ENCODE measurements at places on chromosomes 2 and 18. TPM values are rescaled to one million over a fixed set of nuclear protein-coding genes. Genes with fewer than 3 reads are reported as not detected.

- no peak overlapping the region for H3K4me3 ChIP-seq
- no peaks in the 10 kb centered on the region for H3K36me3 ChIP-seq
- no peaks in the 10 kb centered on the region for H3K27me3 ChIP-seq
- no peaks in the 10 kb centered on the region for H3K4me1 ChIP-seq
- no peak overlapping the region for H3K27ac ChIP-seq
These were observed 97.6 kb downstream of the WDR7 start for GRCh38 chr18:56748698-56749268.

DNA sequence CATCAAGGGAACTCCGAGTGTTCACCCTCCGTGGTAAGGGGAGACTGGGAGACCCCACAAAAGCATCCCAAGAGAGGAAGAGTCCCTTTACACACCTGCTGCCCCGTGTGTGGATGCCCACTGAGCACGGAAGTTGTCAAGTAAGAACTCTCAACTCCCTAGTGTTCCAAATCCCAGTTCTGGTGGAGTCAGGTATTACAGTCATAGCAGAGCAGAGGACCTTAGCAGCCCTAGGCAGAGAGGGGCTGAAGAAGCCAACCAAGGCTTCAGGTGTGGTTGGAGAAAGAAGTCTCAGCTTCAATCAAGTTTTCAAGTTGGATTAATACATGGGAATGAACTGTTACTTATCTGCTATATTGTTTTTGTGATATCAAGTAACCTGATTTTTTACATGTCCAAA lies 512.5 kb downstream of the RNF144A start:
- H3K36me3 ChIP-seq, result no peaks in the 10 kb centered on the region
- peaks cover 20% of the 10 kb centered on the region for H3K27me3 ChIP-seq
- H3K4me3 ChIP-seq, result no peak overlapping the region
- DNase-seq, result no peak

DNA sequence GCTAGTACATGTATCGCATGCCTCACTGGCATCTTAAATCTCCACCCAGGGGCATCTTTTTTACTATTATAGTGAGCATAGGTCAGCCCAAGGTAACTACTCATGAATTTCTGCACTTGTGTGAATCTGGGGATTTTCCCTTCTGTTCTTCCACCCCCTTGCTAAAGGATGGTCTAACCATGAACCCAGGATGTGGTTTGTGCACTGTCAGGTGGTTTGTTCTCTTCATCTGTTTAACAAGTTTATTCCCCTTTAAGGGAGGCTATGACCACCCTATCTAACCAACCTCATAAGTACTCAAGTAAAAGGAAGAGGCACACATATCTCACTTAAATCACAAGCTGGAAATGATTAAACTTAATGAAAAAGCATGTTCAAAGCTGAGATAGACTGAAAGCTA lies 243.0 kb downstream of the RPRM start:
- DNase-seq, result no peak
- no peaks in the 10 kb centered on the region for H3K36me3 ChIP-seq
- H3K4me1 ChIP-seq, result no peaks in the 10 kb centered on the region
- H3K27ac ChIP-seq, result no peak overlapping the region
- no peaks in the 10 kb centered on the region for H3K27me3 ChIP-seq
- H3K4me3 ChIP-seq, result no peak overlapping the region

- peak; percentile 9 for DNase-seq
- no peaks in the 10 kb centered on the region for H3K27me3 ChIP-seq
- no peaks in the 10 kb centered on the region for H3K4me1 ChIP-seq
- H3K27ac ChIP-seq, result no peak overlapping the region
These were observed 469.4 kb downstream of the DLGAP1 start for GRCh38 chr18:3985664-3986063.

GRCh38 chr2:86223140-86223926 lies 24.1 kb downstream of the MRPL35 start:
- no peak overlapping the region for H3K4me3 ChIP-seq
- H3K36me3 ChIP-seq, result peaks cover 4% of the 10 kb centered on the region
- DNase-seq, result peak; percentile 90
- peaks cover 51% of the 10 kb centered on the region for H3K4me1 ChIP-seq

- no peak overlapping the region for H3K27ac ChIP-seq
- no peak overlapping the region for H3K4me3 ChIP-seq
- no peaks in the 10 kb centered on the region for H3K4me1 ChIP-seq
These were observed 64.9 kb upstream of the TFCP2L1 start for GRCh38 chr2:121349721-121350401.

DNA sequence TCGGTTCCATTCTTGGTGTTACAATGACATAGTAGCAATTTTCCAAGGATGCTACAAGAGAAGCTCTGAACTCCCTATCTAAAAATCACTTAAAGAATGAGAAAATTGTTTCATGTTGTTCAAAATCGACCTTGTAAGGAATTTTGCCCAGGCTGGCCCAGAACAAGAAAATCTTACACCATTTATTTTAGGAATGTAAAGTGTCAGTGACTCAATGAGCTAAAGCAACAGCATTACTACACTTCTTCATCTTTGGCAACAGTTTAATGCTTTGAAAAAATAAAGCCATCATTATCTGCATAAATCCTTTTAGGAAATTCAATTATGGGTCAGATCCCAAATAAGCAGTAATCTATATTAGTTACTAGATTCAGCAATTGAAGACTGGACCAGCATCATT lies 38.6 kb downstream of the SLC25A12 start:
- H3K27me3 ChIP-seq, result no peaks in the 10 kb centered on the region
- DNase-seq, result no peak
- H3K36me3 ChIP-seq, result peaks cover 4% of the 10 kb centered on the region
- H3K4me1 ChIP-seq, result peaks cover 3% of the 10 kb centered on the region

DNA sequence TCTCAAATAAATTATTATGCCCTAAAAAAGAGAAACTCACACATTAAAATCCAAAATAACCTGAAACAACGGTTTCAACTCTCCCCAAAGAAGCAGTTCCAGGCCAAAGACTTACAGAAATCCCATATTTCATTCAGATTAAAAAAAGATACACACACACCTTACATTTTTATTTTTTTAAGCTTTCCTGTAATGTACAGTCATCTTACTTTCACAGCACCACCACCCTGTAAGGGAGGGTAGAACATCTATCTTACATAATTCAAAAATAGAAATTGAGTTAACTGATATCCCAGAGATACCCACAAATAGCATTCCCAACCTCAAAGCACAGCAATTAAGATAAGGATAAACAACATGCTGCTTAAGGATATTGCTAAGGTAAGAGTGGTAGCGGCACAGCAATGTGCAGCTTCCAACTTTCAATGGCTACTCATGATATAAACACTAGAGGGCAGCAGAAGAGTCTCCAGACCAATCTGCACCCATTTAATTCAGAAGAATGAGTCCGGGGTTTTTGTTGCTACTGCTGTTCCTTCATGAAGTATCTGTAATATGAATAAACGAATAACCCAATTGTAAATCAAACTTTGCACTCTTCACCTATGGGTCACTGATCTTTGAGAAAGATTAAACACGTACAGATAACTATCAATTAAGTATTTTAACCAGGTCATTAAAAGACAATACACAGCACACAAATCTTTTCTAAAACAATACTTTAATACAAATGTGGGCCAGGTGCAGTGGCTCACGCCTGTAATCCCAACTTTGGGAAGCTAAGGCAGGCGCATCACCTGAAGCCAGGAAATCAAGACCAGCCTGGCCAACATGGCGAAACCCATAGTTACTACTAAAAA lies 11.3 kb downstream of the GFPT1 start:
- no peak for DNase-seq
- peaks cover 19% of the 10 kb centered on the region for H3K36me3 ChIP-seq
- H3K4me3 ChIP-seq, result no peak overlapping the region
- no peak overlapping the region for H3K27ac ChIP-seq
- no peaks in the 10 kb centered on the region for H3K27me3 ChIP-seq

- H3K4me3 ChIP-seq, result no peak overlapping the region
- peaks cover 35% of the 10 kb centered on the region for H3K4me1 ChIP-seq
- DNase-seq, result peak; percentile 86
- H3K27me3 ChIP-seq, result peaks cover 6% of the 10 kb centered on the region
These were observed 11.6 kb upstream of the BOK start for GRCh38 chr2:241546771-241547498.

GRCh38 chr18:45084206-45084605 lies 403.5 kb downstream of the SETBP1 start:
- no peak overlapping the region for H3K27ac ChIP-seq
- DNase-seq, result peak; percentile 54
- H3K36me3 ChIP-seq, result no peaks in the 10 kb centered on the region
- peaks cover 2% of the 10 kb centered on the region for H3K4me1 ChIP-seq
- H3K4me3 ChIP-seq, result no peak overlapping the region

- no peak overlapping the region for H3K4me3 ChIP-seq
- no peaks in the 10 kb centered on the region for H3K4me1 ChIP-seq
- no peaks in the 10 kb centered on the region for H3K27me3 ChIP-seq
- peak; percentile 42 for DNase-seq
- no peak overlapping the region for H3K27ac ChIP-seq
- H3K36me3 ChIP-seq, result no peaks in the 10 kb centered on the region
These were observed 21.1 kb upstream of the CHMP3 start for GRCh38 chr2:86584151-86584913.

GRCh38 chr18:45957100-45957499 lies 10.0 kb downstream of the EPG5 start:
- peaks cover 27% of the 10 kb centered on the region for H3K36me3 ChIP-seq
- H3K4me1 ChIP-seq, result no peaks in the 10 kb centered on the region
- H3K27ac ChIP-seq, result no peak overlapping the region
- DNase-seq, result peak; percentile 9
- no peaks in the 10 kb centered on the region for H3K27me3 ChIP-seq

- no peaks in the 10 kb centered on the region for H3K27me3 ChIP-seq
- H3K4me1 ChIP-seq, result no peaks in the 10 kb centered on the region
- no peak overlapping the region for H3K27ac ChIP-seq
These were observed 247.4 kb upstream of the CYP26B1 start for GRCh38 chr2:72395096-72395495.

GRCh38 chr18:58611395-58612131 lies 17.3 kb downstream of the ALPK2 start:
- no peaks in the 10 kb centered on the region for H3K4me1 ChIP-seq
- no peak for DNase-seq
- no peak overlapping the region for H3K27ac ChIP-seq
- H3K4me3 ChIP-seq, result no peak overlapping the region
- H3K36me3 ChIP-seq, result no peaks in the 10 kb centered on the region

GRCh38 chr18:77096936-77097886 lies 35.4 kb downstream of the MBP start:
- H3K27me3 ChIP-seq, result peaks cover 5% of the 10 kb centered on the region
- H3K4me1 ChIP-seq, result peaks cover 61% of the 10 kb centered on the region
- DNase-seq, result no peak
- no peak overlapping the region for H3K4me3 ChIP-seq
- H3K36me3 ChIP-seq, result no peaks in the 10 kb centered on the region
- no peak overlapping the region for H3K27ac ChIP-seq

DNA sequence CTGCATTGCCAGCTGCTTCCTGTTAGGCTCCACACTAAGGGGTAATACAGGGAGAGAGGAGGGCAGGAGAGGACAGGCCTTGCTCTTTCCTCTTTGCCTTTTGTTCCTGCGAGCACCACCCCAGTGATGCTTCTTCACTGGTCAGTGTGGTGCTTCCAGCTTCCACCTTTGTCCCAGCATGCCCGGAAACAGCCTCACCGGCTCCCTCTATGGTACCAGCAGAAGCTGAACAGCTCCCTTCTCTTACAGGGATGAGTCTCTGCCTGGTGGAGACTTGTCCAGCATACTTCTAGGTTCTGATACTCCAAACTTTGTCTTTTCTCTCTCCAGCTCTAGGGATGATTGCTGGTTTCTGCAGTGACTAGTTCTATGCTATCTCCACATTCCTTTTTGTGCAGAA lies 413.3 kb downstream of the TSN start:
- H3K27ac ChIP-seq, result no peak overlapping the region
- peaks cover 5% of the 10 kb centered on the region for H3K4me1 ChIP-seq
- DNase-seq, result no peak
- no peaks in the 10 kb centered on the region for H3K36me3 ChIP-seq
- H3K27me3 ChIP-seq, result no peaks in the 10 kb centered on the region

DNA sequence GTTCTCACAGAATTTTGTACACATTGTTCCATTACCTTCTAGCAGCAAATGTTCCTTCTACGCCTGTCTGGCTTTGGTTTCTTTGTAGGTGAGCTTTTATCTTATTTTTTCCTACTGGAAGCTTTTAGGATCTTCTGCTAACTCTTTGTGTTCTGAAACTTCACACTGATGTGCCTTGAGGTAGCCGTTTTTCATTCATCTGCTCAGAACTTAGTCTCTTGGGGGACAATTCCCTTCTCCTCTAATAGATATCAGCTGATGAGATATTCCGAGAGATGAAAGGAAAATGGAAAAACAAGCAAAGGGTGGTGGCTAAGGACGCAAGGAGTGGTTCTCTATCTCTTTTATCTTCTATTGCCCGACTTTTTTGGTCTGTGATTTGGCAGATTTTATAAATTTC lies 27.8 kb upstream of the LPIN1 start:
- H3K36me3 ChIP-seq, result no peaks in the 10 kb centered on the region
- H3K27me3 ChIP-seq, result no peaks in the 10 kb centered on the region
- no peak for DNase-seq
- no peaks in the 10 kb centered on the region for H3K4me1 ChIP-seq
- no peak overlapping the region for H3K27ac ChIP-seq
- no peak overlapping the region for H3K4me3 ChIP-seq

DNA sequence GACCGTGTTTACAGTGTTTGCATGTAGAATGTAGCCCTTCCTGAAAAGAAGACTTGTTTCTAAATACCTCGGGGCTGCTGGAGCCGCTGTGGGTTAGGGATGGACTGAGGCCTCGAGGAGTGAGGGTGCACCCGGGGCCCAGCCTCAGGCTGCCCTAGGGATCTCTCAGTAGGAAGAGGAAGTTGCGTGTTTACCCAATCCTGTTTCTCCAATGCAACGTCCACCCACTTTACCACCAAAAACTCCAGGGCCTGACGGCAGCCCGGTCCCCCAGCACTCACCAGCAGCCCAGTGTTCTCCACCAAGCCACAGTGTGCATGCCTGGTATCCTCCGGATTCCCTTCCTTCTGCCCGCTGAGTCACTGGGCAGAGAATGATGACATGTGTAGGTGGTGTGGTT lies 255.8 kb downstream of the GLI2 start:
- peaks cover 39% of the 10 kb centered on the region for H3K36me3 ChIP-seq
- no peaks in the 10 kb centered on the region for H3K4me1 ChIP-seq
- no peak overlapping the region for H3K4me3 ChIP-seq

- DNase-seq, result peak; percentile 33
- no peaks in the 10 kb centered on the region for H3K27me3 ChIP-seq
- H3K36me3 ChIP-seq, result no peaks in the 10 kb centered on the region
- H3K4me3 ChIP-seq, result no peak overlapping the region
- no peaks in the 10 kb centered on the region for H3K4me1 ChIP-seq
These were observed 59.5 kb downstream of the RMDN2 start for GRCh38 chr2:37984589-37984988.

DNA sequence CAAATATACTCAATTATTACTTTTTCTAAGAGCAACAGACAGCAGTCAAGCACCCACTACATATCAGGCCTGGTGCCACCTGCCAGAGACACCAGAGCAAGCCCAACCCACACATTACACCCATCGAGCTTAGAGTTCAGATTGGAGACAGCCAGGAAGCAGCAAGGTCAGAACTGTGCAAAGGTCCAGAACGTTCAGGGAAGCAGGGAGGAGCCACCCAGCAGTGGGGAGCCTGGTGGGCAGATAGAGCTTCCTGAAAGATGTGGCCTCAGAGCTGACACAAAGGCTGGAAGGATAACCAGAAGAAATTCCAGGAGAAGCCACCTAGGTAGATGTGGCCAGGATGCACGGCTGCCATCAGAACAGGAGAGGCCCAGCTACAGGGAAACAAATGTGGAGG lies 440.5 kb upstream of the ID2 start:
- H3K27ac ChIP-seq, result no peak overlapping the region
- no peaks in the 10 kb centered on the region for H3K36me3 ChIP-seq
- H3K4me1 ChIP-seq, result no peaks in the 10 kb centered on the region
- no peaks in the 10 kb centered on the region for H3K27me3 ChIP-seq
- H3K4me3 ChIP-seq, result no peak overlapping the region

LDAH gene
- total RNA-seq, result 15.5 TPM

RFTN2 gene
- total RNA-seq, result 24.9 TPM

TWIST2 gene
- 13.6 TPM for total RNA-seq

IL36G gene
- 0.31 TPM for total RNA-seq

FAM237A gene
- total RNA-seq, result not detected

CARF gene
- total RNA-seq, result 11.1 TPM

TMEM182 gene
- 111 TPM for total RNA-seq

Data from muscle of leg (tissue), 16 donors.